ENCODE measurements at places on chromosomes 4 and X.

GRCh38 chr4:119206178-119206577 lies 6.3 kb upstream of the USP53 start:
- DNase-seq = no peak

DNA sequence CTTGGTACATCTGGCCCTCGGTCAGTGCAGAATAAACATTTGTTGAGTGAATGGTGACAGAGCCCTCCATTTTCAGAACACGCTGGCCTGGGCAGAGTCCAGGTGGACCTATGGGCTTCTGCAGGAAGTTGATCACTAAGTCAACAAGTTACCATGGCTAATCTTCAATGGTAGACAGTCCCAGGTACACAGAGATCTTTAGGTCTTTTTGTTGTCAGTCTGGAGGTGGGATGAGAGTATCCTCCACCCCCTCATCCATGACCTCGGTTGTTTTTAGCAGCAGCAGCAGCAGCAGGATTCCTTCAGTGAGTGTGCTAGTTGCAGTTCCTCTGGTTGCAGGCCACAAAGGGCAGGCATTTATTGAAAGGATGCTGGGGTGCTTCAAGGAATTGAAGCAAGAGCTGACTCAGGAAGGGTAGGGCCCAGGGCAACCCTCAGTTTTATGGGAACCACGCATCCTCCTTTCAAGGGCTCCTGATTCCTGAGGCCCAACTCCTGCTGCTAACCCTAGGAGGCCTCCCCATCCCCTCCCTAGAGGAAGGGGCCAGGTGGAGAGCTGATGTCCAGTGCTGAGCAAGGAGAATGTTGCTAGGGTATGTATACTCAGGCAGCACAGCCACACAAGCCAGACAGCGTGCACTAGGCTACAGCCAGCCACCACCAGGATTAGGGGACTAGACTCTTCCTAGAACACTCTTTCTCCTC lies 1.7 kb upstream of the USP27X start:
- DNase-seq = no peak

DNA sequence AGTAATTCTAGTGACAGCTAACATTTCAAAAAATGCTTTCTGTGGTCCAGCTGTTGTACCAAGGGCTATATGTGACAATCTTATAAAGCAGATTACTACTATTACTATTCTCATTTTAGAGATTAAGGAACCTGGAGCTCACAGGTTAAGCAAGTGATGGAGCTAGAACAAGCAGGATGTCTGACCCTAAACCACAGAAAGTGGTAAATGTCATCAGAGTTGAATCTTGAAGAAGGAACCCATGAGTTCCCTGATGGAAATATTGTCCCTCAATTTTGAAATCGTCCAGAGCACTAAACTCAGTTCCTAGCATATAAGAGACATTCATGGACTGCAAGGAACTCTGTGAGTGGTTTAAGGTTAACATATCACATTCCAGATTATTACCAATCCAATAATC lies 214.0 kb downstream of the APBB2 start:
- DNase-seq = no peak

GRCh38 chrX:103378990-103379389 lies 2.7 kb downstream of the BEX3 start:
- no peak for DNase-seq

DNA sequence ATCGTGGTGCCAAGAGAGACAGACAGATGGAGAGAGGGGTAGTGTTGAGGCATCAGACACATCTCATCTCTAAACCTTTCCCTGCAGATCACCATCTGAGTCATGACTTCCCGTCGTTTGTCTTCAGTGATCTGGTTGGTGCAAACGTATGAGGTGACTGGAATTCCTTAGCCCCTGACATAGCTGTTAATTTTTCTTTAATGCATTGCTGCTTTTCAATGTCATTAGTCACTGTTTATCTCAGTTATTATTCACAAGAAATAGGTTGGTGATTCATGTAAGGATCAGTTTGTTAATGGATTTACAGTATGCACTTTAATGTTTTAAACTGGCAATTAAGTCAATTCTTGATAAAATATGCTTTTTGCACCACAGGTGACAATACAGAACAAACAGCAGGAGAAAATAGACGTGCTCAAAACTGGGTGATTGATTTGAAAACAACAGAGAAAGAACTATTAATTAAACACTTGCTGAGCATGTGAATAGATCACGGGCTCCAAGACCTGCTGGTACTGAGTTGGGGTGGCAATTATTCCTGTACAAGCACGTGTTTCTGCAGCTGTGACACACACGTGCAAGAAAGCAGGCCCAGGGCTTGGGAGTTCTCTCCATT lies 1.3 kb upstream of the TMEM154 start:
- DNase-seq = no peak

DNA sequence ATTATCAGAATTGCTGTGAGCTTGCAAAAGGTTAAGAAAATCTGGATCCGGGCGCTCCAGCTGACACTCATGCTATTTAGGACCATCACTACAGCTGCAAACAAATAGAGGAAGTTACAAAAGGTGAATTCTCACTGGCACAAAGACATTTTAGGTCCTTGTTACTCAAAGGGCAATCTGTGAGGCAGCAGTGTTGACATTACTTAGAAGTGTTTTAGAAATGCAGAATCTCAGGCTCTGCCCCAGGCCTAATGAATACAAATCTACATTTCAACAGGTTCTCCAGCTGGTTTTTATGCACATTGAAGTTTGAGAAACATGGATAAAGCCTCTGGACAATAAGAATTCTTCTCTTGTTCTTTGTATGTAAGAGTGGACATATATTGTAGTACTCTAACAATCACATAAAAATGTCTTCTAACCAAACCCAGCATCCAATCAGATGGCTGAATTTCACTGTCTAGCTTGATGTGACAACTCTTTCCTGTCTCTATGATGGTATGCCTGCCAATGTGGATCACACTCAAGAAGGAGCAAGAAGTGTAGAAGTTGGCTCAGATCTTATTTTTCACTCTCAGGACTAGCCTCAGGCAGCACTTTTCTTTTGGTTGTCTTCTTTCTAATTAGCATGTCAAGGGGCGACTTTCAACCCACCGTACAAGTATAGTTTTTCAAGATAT lies 18.8 kb downstream of the SLC7A11 start:
- DNase-seq = no peak

- peak; percentile 1 for DNase-seq
Measured at GRCh38 chrX:83829874-83830273, 31.1 kb upstream of the CYLC1 start.

- peak; percentile 56 for DNase-seq
Measured at GRCh38 chr4:53908661-53909078, 155.7 kb downstream of the CHIC2 start.

DNA sequence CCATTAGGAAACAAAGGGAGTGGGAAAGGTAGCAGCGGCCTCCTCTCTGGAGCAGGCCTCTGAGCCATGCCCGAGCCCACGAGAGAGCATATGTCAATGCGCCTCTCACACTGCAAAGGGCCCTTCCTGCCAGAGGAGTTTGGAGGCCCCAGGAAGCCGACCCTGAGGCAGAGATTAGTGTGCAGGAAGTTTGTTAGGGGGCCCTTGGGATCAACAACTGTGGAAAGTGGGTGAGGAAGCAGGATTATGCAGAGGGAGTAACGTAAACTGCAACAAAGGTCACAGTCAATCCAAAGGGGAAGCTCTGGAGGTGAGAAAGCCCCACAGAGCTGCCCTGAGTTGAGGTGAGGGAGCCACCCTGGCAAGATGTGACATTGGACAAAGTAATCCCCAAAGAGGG lies 17.4 kb downstream of the RTL5 start:
- no peak for DNase-seq

DNA sequence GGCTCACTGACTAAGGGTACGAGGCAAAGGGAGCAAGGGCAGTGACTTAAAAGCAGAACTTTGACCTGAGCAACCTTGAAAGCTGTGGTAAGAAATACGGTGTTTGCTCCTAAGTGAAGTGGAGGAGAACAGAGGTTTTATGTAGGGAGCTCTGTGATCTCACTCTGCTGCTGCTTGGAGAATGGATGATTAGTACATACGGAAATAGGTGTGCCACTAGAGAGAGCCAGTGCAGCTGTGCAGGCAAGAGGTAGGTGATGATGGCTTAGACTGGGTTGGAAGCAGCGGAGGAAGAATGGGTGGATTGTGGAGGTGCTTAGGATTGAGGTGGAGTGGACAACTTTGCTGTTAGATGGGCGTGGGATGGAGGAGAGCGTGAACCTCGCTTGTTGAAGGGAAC lies 85.0 kb downstream of the FAM193A start:
- DNase-seq = no peak

DNA sequence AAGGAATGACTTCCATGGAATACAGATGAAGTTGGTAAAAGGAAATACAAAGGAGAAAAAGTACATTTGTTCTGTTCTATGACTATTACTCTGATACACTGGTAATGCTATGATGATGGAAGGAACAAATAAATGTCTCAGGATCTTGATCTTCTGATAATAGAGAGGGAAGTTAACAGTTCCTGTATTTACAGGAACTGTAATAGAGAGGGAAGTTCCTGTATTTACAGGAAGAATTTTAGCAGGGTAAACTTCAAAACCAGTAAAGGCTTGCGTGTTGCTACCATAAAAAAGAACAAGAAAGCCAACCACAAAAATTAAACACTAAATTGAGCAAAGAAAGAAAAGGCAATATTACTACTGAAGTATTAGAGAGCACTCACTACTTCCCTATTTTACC lies 91.7 kb upstream of the HPGD start:
- no peak for DNase-seq

DNA sequence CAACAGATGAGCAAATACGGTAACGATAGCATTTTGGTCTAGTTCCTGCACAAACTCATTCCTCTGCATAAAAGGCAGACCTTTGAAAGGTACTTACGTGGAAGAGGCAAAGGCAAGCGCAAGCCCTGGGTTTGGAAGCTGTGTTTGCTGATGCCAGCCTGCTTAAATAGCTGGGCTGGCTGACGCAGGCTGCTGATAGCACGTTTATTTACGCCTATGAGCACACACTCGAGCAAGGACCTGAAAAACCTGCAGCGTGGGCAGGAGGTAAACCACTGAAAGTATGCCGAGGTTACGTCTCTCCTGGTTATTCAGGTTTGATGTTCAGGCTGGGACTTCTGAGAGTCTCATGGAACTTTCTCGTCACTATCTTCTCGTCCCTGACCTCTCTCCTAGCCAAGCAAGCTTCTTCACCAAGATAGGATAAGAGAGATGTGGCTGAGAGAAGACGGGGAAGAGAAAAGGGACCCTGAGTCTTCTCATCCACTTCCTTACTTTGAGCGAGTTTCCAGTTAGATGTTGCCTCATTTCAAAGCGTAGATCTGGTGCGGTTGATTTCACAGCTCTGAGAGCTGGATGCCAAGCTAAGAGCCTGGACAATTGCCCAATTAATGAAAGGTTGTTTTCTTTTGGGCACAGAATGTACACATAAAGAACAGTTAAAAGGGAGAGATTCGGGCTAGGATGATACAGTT lies at the start of gene HOPX:
TSS of gene HOPX (minus strand) at position 139 of the 695 bp plus-strand sequence. CDS start 23,480 bp downstream, outside the sequence.
- peak; percentile 19 for DNase-seq

GRCh38 chrX:56968980-56969379 lies 26.4 kb downstream of the SPIN3 start:
- DNase-seq = no peak

GRCh38 chr4:76714226-76714625 lies 183.7 kb downstream of the SOWAHB start:
- no peak for DNase-seq

DNA sequence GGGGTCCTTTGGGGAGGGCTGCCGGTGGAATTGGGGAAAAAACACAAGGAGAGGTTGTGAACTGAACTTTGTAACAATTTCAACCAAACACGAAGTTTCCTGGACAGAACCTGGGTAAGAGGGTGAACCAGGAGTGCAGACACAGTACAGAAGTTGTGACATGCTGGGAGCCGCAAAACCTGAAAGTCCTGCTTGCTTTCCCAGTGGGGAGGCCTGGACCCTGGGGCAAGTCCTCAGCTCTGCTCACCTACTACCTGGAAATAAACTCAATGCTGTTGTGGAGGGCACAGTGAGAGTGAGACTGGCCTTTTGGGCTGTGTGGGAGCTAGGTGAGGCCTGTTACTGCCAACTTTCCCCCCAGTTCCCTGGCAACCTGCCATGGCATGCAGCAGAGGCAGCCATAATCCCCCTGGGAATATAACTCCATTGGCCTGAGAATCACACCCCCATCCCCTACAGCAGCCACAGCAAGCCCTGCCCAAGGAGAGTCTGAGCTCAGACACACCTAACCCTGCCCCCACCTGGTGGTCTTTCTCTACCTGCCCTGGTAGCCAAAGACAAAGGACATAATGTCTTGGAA lies 162.8 kb downstream of the THOC2 start:
- no peak for DNase-seq

Data from midbrain (tissue), 1 donor.